ENCODE measurements at places on chromosomes 11 and 22.

DNA sequence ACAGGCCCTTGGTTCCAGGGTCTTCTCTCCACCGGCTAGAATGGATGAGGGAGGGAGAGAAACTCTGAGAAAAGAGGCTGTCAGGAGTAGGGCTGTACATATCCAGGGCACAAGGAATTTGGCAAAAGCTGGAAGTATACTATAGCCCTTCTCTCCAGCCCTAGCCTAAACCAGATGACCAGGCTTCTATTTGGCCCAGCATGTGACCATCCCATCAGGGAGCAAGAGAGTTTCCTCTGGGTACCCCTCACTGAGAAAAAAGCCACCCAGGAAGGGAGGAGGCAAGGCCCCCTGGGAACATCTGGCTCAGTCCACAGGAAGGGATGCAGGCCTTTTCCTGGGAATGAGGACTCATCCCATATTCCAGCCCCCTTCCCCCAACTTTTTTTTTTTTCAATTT lies 8.3 kb downstream of the CD44 start:
- no peak for DNase-seq

GRCh38 chr22:44403166-44403565 lies 90.4 kb upstream of the SHISAL1 start:
- DNase-seq, result no peak

- DNase-seq, result no peak
Measured at GRCh38 chr11:43835104-43835503, 45.5 kb upstream of the ALKBH3 start.

GRCh38 chr11:45210846-45211245 lies 64.4 kb downstream of the PRDM11 start:
- DNase-seq, result no peak

DNA sequence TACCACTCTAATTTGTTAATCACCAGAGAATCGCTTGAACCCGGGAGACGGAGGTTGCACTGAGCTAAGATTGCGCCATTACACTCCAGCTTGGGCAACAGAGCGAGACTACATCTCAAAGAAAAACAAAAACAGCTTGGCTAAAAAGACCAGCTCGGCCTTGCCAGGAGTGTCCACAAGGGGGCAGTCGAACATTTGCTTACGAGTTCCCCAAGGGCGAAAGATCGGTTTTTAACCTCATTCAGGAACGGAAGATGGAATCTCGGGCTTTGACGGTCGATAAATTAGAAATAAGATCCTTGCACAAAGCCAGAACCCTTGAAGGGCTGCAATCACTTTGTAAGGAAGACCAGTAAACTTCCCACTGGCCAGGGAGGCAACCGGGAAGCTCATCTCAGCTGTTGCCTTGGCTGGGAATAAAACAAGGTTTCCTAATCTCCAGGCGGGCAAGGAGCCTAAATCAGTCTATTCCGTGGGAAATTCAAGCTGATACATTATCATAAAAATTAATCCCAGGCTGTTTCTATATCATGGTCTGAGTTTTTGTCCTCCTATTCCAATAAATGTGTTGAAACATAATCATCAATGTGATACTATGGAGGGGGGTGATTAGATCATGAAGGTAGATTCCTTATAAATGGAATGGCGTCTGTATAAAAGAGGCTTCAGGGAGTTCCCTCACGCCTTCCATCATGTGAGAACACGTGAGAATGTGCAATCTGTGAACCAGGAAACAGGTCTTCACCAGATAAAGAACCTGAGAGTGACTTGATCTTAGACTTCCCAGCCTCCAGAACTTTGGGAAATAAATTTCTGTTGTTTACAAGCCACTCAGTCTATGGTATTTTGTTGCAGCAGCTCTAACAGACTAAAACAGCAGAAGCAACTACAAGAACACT lies 14.9 kb upstream of the SLC29A2 start:
- peak; percentile 81 for DNase-seq
